ENCODE measurements at places on chromosomes 1 and 21.

- DNase-seq = no peak
Observed at GRCh38 chr1:29835874-29836273, 599.6 kb downstream of the PTPRU start.

- DNase-seq = no peak
Observed at GRCh38 chr1:17276568-17276967, 27.7 kb downstream of the PADI3 start.

GRCh38 chr1:13623021-13623637 lies 39.5 kb downstream of the PDPN start:
- DNase-seq = no peak

- DNase-seq = no peak
Observed at GRCh38 chr21:18253221-18253620, 8.6 kb downstream of the CHODL start.

DNA sequence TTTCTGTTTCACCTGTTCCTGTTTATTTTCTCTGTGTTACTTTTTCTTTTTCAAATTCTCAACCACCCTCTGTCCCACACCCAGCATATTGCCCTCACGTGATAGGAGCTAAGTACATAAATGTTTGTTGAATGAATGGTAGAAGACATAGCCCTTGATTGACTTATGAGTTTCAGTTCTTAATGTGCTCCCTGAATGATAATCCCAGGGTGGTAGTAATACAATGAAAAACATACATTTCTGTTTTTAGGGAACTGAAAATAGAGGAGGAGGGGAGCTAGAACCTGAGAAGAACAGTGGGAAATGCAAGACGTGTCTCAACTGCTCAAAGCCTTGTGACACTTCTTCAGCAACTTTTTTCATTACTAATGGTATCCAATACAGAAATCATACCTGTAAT lies 147.1 kb downstream of the SPATA46 start:
- DNase-seq = no peak

DNA sequence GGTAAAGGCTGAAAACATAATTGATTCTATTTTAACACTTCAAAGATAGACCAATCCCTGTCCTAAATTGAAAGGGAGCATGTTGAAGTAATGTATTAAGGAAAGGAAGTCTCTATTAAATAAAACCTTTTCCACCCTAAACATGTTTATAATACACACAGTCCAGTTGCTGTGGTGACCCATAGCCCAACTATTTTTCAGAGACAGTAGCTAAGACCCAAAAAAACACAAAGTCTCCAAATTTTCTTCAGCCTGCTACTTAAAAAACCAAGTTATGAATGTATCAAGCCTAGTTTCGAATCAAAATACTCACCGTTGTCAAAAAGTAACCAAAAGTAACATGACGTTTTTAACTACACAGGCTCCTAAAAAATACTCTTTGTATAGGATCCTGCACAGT lies 1.6 kb downstream of the ELK4 start:
- no peak for DNase-seq

DNA sequence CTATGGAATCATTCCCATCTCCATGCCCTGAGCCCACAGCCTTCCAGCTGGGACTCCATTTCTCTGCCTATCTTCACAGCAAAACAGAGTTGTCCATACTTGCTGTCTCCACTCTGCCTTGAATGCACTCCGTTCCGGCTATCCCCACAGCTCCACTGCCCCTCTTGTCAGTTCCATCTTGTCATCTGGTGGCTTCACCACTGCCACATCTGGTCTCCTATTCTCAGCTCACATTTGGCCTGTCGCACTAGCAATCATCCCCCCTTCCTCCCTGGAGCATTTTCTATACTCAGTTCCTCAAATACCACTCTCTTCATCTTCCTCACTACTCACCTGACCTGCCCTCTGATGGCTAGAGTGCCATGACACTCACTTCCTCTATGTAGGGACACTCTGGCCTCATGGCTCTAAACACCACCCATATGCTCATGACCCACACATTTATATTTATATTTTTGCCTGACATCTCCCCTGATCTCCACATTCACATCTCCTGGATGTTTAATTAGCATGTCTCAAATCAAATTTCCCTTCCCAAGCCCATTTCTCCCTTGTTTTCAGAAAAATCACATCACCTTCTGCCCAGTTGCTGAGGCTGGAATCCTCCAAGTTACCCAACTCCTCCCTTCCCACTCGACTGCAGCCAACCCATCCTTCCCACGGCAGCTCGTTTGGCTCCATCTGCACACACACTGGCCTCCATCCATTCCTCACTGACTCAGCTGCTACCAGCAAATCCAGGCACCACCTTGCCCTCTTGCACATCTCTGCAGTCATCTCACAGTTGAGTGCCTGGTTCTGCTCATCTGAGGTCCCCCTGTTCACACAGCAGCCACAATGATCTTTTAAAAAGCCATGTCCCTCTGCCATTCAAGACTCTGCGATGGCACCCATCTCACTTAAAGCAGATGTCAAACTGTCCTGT lies 6.1 kb downstream of the ZNF692 start:
- DNase-seq = no peak

DNA sequence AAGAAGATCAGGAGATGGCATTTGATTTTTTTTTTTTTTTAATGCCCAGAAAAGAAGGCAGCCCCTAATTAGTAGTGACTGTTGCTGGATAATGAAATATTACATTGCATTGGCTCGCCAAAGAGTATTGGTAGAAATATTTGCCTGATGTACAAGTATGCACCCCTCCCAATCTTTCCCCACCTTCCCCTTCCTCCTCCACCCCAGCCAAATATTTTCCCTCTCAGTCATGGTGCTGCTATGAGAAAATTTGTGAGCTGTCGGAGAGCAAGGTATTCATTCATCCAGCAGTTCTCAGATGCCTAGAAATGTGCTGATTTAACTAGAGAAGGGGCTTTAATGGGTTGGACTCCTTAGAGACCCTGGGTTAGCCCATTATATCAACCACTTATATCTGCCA lies 50.5 kb upstream of the IKBKE start:
- DNase-seq = no peak

DNA sequence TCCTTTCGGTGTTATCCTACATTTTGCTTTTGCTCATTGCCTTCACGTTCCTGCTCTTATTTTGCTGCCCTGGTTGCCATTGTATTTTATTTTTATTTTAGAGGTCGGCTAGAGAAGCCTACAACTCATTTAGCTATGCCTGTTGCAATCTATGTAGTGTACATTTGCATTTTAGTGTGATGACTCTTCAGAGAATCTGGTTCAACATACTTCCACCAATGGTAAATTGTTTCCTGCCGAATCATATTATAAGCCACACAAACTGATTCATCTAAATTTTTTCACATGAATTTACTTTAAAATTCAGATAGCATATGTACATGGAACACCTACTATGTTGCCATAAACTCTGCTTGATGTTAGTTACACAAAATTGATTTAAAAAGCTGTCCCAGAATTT lies 1596.9 kb downstream of the PLA2G4A start:
- no peak for DNase-seq

DNA sequence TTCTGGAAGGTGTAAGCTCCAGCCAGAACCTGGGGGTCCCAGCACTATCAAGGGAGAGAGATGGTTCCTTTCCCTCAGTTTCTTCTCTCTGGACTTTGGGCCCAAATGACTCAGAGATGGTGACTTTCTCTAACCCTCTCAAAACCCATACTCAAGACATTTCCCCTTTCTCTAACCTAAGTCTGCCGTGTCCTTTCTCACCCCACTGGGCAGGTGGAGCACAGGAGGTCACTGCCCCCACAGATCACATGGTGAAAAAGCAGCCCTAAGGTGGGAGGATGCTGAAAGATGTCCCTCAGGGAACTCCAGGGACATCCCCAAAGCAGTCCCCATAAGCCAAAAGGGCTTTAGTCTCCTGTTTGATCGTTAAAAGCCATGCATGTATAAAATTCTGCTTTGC lies 173.7 kb downstream of the HIVEP3 start:
- DNase-seq = no peak

DNA sequence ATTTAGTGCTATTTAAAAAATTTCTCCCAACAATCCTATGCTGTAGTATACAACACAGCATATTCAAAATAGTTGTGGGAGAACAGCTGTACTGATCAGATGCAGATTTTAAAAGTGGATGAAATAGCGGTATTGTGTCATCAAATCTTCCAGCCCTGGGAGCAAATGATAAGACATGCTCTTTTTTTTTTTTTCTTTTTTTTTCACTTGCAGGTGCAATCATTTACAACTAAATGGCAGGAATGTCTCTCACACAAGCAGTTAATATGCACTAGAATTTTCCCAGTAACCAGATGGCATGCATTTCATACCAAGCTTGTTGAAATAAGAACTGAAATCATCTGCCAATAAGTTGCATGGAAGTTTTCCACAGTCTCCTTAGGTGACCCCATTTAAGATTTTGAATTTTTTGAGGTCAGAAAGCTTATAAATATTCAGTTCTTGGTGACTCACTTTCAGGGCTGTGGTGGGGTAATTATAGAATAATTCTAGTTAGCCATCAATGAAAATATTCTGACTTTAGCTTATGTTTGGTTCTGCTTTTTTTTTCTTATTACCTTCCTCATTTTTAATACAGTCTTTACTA lies 623.9 kb upstream of the NR5A2 start:
- no peak for DNase-seq

DNA sequence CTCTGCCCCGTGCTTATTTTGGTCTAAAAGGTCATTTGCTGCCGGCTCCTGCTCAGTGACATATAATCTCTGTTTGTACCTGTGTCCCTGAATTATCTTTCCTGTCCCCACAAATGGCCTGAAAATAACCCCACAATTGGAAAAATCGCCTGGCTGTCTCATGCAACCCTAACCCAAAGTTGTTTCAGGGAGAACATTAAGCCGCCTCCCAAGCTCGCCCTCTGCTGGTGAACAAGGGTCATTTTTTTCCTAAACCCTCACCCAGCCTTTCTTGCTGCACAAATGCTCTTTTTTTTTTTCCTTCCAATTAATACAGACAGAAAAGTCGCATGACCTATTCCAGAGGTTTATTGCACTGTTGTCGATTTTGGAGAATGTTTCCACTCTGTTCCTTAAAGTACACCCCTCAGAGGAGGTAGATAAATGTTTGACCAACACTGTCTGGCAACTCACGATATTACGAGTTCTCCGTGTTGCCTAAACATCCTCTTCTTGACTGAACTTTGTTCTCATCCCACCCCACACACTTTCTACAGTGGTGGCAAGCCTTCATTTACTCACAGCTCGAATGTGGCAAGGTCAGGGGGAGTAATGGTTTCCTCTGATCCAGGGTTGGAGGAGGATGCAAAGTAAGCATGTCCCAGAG lies 148.7 kb downstream of the ZZZ3 start:
- DNase-seq = peak; percentile 11

- DNase-seq = no peak
Observed at GRCh38 chr1:29179641-29180184, 2.0 kb downstream of the SRSF4 start.

DNA sequence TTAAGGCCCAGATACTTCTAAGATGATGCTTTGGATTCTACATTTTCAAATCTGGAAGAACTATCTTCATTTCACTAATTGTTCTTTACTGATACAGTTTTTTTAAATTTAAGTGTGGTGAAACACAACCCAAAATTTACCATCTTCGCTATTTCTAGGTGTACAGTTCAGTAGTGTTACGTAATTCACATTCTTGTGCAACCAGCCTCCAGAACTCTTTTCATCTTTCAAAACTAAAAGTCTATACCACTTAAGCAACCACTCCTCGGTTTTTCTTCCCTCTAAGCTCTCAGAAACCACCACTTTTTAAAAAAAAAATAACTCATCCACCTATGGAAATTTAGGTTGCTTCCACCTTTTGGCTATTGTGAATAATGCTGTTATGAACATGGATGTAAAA lies 220.7 kb downstream of the PDE4B start:
- DNase-seq = no peak

DNA sequence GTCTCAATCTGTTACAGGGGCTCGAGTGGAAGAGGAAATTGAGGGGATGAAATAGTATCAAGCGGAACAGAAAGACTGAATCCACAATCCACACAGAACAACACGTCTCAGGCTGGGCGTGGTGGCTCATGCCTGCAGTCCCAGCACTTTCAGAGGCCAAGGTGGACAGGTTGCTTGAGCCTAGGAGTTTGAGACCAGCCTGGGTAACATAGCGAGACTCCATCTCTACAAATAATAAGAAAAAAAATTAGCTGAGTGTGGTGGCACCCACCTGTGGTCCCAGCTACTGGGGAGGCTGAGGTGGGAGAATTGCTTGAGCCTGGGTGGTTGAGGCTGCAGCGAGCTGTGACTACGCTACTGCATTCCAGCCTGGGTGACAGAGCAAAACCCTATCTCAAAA lies 25.7 kb downstream of the VPS26C start:
- no peak for DNase-seq

- DNase-seq = no peak
Observed at GRCh38 chr1:59520194-59520593, 223.3 kb downstream of the FGGY start.

DNA sequence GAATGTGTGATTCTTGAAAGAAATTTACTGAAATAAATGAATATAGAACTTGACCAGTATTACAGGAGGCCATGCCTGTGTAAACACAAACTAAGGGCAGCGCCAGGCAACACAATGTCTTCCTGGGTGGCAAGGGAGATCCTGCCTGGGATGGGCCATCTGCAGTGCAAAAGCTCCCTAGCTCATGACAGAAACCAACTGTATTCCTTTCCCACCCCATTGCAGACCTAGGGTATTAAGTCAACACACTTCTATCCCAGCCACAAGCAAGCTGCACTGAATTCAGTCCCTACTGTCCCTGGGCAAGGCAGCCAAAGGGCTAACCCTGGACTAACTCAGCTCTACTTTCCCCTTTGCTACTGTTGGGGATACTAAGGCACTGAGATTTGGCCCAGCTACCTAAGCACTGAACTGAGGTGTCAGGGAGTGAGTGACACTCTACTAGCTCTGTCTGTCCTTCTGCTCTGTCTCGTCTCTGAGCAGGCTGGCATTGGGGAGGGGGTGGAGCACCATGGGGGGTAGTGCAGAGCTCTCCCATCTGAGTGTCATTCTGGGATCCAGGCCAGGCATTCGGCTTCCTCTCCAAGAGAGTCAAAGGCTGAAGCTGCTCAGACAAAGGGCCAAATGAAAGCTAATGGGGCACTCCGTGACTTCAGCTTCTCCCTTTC lies 2.5 kb downstream of the INKA2 start:
- DNase-seq = no peak

- no peak for DNase-seq
Observed at GRCh38 chr1:31624309-31624708, 6.8 kb downstream of the HCRTR1 start.

DNA sequence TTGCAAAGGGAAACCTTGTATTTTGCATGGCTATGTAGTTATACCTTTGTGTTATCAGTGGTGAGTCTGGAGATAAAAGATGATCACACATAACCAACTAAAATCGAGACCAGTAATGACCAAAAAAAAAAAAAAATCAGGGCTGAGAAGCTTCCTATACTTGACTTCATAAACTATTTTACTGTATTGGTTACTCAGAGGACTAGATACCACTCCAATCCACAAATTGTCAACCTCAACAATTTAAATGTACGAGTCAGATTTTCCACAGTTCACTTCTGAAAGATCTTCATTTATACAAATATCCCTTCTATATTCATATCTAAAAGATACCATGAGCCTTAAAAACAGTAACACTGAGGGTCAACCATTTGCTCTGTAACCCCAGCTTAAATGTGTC lies 71.7 kb downstream of the NRIP1 start:
- DNase-seq = no peak

Data from stimulated activated CD4-positive, alpha-beta T cell treated with anti-CD3 and anti-CD28 coated beads, TNF-alpha, amount 100 ng/mL, for 48 hours (primary cell).